ENCODE measurements at places on chromosomes 4 and X. TPM values are rescaled to one million over a fixed set of nuclear protein-coding genes. Genes with fewer than 3 reads are reported as not detected.

Gene SYTL5
- 0.27 TPM for polyA plus RNA-seq

- no peaks in the 10 kb centered on the region for H3K36me3 ChIP-seq
- H3K27me3 ChIP-seq = no peaks in the 10 kb centered on the region
- no peaks in the 10 kb centered on the region for H3K4me1 ChIP-seq
- no peak for DNase-seq
Measured at GRCh38 chrX:14351611-14352303, 177.6 kb upstream of the GLRA2 start.

- DNase-seq = peak; percentile 70
- H3K4me1 ChIP-seq = peaks cover 4% of the 10 kb centered on the region
- peak overlapping the region; percentile 12 for H3K4me3 ChIP-seq
- H3K27ac ChIP-seq = peak overlapping the region; percentile 2
Measured at GRCh38 chr4:54217642-54218495, 11.2 kb upstream of the PDGFRA start.

DNA sequence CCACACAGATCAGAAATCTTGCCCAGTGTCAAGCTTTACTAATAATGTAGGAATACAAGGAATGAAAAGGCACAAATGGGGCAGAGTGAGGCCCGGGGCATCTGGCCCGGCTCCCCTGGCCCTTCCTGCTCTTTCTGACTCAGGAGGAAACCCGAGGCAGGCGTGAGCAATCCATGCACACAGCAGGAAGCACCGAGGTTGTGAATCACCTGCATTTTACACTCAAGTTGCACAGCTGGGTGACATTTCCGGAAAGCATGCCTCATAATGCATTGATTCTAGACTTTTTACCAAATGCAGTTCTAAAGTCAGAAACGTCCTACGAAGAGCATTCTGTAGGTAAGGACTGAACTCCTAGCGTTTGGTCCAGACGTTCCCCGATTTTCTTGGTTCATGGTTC lies 38.9 kb downstream of the PRIMPOL start:
- DNase-seq = peak; percentile 68
- no peaks in the 10 kb centered on the region for H3K27me3 ChIP-seq
- no peak overlapping the region for H3K4me3 ChIP-seq
- no peaks in the 10 kb centered on the region for H3K36me3 ChIP-seq
- H3K27ac ChIP-seq = peak overlapping the region; percentile 26

Gene PIR
- 15.9 TPM for polyA plus RNA-seq

GRCh38 chrX:41176263-41176662 lies 91.0 kb downstream of the USP9X start:
- no peak overlapping the region for H3K4me3 ChIP-seq
- H3K27ac ChIP-seq = no peak overlapping the region
- H3K4me1 ChIP-seq = no peaks in the 10 kb centered on the region
- no peaks in the 10 kb centered on the region for H3K27me3 ChIP-seq
- DNase-seq = no peak
- peaks cover 2% of the 10 kb centered on the region for H3K36me3 ChIP-seq

DNA sequence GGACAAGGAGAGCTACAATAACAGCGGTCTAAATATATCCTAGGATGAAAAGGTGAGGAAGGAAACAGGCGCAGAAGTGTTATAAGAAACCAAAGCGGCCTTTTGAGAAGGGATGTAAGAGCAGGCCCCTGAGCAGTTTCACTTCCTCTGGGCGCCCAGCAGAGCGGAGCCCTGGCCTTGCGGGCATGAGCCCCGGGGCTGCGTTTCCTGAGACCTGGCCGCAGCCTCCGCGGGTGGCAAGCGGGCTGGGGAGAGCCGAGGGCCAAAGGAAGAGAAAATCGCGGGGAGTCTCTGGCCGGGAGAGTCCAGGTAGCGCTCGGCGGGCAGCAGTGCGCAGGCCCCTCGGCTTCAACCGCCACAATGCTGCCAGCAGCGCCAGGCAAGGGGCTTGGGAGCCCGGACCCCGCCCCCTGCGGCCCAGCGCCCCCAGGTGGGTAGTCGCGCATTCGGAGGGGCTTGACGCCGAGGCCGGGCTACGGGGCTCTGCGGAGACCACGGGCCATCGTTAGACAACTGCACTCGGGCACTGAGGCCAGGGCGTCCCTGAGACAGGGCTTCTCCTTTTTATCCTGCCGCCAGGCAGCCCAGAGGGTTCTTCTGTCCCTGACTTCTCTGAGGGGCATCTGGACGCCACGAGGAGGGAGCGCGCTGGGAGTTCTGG lies at the start of gene BANK1:
Gene BANK1, plus strand, starts transcription at position 210 of the 661 bp plus-strand sequence. Its CDS starts 151 bp downstream, at position 361.
- H3K4me1 ChIP-seq = no peaks in the 10 kb centered on the region
- H3K4me3 ChIP-seq = peak within 1 kb of the TSS; percentile 54
- no peaks in the 10 kb centered on the region for H3K27me3 ChIP-seq
- H3K27ac ChIP-seq = no peak within 1 kb of the TSS
- peak; percentile 29 for DNase-seq

Gene LANCL3
- 0.02 TPM for polyA plus RNA-seq

Gene CLDN34
- not detected for polyA plus RNA-seq

- H3K36me3 ChIP-seq = no peaks in the 10 kb centered on the region
- H3K27me3 ChIP-seq = no peaks in the 10 kb centered on the region
- DNase-seq = no peak
- H3K4me1 ChIP-seq = no peaks in the 10 kb centered on the region
- H3K4me3 ChIP-seq = no peak overlapping the region
Measured at GRCh38 chr4:23015821-23016220, 323.1 kb downstream of the GBA3 start.
